ENCODE measurements at places on chromosomes 7 and 10. TPM values are rescaled to one million over a fixed set of nuclear protein-coding genes. Genes with fewer than 3 reads are reported as not detected.

Gene IMMP2L
- 15.9 TPM for total RNA-seq

Gene ZNF503
- total RNA-seq = 7.4 TPM

Gene IQUB
- total RNA-seq = 0.24 TPM

Gene NDUFB8
- total RNA-seq = 637 TPM

Gene PRRT4
- total RNA-seq = 1.9 TPM

Gene CNTNAP2
- total RNA-seq = 2.6 TPM

Gene ATP5F1C
- total RNA-seq = 789 TPM

Gene TRPV5
- not detected for total RNA-seq

Gene VGF
- total RNA-seq = not detected

Gene ZNF467
- 3.3 TPM for total RNA-seq

Gene COL17A1
- not detected for total RNA-seq

GRCh38 chr10:80485946-80486764, 32.0 kb downstream of the TSPAN14 start:
- no peak for DNase-seq

DNA sequence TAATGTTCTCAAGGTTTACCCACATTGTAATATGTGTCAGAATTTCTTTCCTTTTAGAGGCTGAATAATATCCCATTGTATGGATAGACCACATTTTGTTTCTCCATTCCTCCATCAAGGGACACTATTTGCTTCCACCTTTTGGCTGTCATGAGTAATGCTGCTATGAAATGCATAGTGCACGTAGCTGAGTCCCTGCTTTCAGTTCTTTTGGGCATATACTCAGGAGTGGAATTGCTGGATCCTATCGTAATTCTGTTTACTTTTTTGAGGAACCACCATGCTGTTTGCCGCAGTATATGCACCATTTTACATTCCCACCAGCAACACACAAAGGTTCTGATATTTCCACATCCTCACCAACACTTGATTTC, 60.0 kb downstream of the PRF1 start:
- DNase-seq = no peak

DNA sequence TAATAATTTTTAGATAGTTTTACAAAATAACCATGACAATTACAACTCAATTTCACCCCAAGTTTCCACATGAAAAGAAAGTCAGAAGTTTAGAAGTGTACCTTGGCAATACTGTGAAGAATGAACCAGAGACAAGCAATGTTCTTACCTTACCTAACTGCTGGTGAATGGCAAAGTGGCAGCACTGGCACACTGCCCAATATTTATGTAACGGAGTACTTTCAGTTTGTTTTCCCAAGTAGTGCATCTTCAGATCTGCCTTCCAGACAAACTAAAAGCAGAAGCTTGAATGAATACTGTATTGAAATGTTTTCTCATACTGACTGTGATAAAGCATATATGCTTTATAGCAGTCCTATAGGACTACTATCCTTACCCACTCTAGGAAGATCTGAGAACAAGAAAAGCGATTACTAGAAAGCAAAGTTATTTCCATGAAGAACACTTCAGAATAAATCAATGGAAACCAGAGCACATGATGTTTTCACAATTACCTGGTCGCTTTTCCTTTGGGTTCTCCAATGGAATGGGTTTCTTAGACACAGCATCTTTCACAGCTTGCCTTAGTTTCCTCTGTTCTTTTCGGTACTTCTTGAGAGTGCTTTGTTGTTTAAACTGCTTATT, 1.5 kb downstream of the NOC3L start:
- DNase-seq = no peak

GRCh38 chr10:121942749-121943416, 15.1 kb upstream of the ATE1 start:
- no peak for DNase-seq

GRCh38 chr7:1404898-1405548, 54.2 kb downstream of the MICALL2 start:
- DNase-seq = no peak

GRCh38 chr7:159023206-159023605, 121.5 kb downstream of the VIPR2 start:
- no peak for DNase-seq

DNA sequence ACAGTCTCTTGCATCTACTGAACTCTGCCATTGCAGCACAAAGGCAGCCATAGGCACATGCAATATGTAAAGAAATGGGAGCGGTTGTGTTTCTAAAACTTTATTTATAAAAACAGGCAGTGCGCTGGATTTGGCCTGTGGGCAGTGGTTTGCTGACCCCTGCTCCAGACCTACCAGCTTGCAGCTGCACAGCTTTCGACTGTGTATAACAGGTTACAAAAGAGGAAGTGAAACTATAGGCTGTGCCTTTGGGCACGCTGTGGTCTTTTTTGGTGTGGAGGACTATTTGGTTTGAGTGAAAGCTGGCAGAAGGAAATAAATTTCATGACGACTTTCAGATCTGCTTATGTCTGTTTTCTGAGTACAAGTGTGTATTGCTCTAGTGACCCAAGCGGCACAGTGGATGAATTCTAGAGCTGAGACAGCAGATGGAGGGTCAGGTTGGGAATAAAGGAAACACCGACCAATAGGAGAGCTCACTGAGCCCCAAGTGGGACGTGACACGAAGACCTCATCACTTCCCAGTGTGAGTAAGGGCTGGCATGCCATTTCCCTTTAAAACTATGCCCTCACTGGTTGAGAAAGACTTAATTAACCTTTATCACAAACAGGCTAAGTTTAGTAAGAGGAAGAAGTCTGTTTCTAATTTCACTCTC, 152.7 kb downstream of the ANK3 start:
- DNase-seq = peak; percentile 54

DNA sequence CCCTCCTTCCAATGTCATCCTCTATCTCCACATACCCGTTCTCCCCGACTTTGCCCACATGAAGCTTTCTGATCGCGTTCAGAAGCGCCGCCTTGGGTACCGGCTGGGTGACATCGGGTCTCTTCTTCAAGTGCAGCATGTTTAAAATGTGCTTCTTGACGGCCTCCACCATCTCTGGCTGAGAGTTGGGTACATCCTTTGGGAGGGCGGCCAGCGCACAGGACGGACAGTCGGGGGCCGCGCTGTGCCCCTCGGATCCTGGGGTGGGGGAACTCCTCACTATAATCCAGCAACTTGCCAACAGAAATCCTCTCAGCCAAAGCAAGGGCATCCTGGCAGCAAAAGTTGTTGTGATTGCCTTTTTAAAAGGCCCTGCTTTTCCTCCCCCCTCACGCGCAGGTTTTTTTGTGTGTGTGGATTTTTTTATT, 2.8 kb downstream of the INHBA start:
- DNase-seq = no peak

GRCh38 chr7:90473814-90474213, 4.4 kb downstream of the PTTG1IP2 start:
- no peak for DNase-seq

GRCh38 chr7:118005026-118005425, 131.8 kb upstream of the CTTNBP2 start:
- no peak for DNase-seq

DNA sequence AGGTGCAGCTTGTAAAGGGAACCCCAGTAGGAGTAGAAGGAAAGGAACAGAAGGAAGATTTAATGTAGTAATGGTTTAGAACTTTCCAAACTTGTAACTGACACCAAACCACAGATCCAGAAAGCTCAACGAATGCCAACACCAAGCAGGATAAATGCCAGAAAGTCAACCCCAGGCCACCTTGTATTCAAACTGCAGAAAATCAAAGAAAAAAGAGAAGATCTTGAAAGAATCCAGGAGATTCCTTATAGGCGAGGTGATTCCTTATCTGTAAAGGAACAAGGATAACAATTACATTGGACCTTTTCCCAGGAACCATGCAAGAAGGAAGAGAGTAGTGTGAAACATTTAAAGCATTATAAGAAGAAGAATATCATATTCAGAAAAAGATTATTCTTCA, 93.6 kb downstream of the NKX6-2 start:
- no peak for DNase-seq

DNA sequence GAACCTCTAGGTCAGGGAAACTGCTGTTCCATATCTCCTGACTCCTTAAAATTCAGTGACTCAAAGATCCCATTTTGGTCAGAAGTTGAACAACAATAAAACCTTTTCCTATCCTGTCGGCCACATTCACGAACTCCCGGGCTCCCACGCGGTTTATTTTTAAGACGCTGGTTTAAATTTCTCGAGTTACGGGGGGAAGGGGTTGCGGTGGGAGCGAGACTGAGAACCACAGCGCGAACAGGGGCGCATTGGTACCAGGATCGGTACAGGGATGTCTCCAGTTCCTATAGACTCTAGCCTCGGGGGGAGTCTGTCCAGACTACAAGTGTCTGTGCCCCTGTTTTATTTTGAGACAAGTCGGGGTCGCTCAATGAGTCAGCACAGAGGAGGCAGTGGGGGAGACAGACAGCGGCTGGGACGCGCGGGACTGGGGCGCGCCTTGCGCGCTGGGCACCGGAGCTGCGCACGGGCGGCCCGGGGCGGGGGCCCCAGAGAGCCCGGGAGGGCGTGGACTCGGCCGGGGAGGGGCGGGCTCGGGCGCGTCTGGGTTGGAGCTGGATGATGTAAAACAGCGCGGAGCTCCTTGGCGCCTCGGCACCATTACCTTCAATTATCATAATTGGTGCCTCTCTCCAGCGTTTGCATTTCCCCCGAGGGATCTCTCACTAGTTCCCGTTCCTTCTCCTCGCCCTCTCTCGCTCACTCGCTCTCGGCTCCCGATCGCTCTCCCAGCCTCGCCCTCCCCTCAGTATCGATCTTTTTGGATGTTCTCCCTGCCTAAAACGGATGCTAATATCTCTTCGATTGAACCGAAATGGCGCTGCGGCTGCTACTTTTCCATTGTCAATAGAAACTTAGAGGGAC, 8.7 kb upstream of the BAMBI start:
- peak; percentile 67 for DNase-seq

DNA sequence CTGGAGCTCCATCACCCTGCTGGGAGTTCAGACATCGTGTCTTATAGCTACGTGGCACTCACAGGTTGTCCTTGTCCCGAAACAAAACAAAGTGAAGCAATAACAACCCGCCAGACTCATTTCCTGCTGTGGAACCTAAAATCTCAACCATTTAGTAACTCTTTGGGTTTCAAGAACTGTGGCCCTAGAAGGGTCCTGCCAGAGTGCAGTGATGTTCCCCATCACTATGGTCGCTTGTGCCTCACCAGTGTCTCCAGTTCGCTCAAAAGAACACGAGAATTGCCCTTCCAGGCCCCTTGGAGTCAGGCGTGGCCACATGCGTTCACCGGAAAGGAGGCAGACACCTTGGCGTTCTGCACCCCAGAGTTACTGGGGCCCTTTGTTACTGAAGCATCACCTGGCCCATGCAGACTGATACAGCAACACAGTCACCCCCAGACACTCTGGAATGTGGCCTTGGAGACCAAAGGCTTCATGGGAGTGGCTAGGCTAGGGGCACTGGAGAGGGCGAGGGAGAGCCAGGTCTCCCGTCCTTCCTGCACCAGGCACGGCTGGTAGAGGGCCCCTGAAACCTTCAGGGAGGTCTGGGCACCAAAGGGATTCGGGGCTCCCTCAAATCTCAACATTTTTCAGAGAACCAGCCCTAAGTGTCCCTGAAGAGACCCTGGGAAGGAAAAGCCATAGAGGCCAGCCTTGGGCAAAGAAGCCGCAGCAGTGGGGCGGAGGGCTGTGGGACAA, 908 bp downstream of the CRYGN start:
- no peak for DNase-seq

DNA sequence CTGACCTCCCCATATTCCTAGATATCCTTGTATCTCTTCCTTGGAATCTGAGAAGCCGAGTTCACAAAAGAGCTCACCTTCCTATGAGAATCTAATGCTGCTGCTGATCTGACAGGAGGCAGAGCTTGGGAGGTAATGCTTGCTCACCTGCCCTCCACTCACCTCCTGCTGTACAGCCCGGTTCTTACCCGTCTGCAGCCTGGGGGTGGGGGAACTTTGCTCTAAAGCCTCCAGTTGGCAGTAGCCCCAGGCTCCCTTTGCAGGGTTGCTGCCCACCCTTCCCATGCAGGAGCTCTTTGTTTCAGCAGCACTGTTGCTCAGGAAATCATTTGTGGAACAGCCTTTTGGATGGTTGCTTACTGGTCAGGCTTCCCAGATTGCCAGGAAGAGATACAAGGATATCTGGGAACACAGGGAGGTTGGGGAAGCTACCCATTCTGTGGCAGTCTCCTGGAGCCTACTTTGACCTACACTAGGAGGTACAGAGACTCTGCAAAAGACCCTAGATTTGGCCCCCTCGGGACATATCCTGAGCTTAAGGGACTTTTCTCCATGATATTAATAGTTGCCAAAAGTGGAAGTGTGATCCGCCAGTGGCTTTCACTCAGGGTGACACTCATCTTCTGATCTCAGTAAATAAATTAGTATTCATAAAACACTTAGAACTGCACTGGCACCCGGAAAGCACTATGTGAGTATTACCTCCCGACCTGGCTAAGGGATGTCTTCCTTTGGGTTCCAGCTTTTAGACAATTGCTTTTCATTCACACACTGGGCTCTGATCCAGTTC, 363.7 kb upstream of the PODXL start:
- no peak for DNase-seq

GRCh38 chr7:105794741-105795729, 81.4 kb downstream of the ATXN7L1 start:
- no peak for DNase-seq

- no peak for DNase-seq
These were observed 441.4 kb upstream of the FOXK1 start for GRCh38 chr7:4240520-4241303.

DNA sequence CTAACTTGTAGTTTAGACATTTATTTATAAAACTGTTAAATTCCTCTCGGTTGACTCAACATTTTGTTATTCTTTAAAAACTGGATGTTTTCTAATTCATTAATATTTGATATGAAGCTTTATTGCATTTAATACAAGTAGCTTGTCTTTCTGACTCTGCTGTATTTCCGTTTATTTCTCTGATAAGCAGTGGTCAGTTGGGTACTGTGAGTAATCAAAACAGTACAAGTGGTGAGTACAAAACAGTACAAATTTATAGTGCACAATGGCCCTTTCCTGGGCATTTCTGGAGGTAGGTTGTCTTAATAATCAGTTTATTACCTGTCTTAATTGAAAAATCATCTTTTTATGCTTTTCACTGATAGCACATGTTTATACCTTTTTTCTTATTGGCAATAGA, 182.7 kb downstream of the CCSER2 start:
- no peak for DNase-seq

GRCh38 chr7:129147731-129148130, 3.2 kb downstream of the TSPAN33 start:
- no peak for DNase-seq

- DNase-seq = no peak
These were observed 36.9 kb downstream of the ADD3 start for GRCh38 chr10:110044681-110045080.

- DNase-seq = no peak
These were observed 59.5 kb downstream of the GRB10 start for GRCh38 chr7:50723173-50723572.

- DNase-seq = no peak
These were observed 23.1 kb downstream of the GBF1 start for GRCh38 chr10:102268375-102268888.

- peak; percentile 65 for DNase-seq
These were observed 44.7 kb downstream of the GRK5 start for GRCh38 chr10:119252051-119252465.

- no peak for DNase-seq
These were observed 24.0 kb upstream of the RBM33 start for GRCh38 chr7:155620497-155620896.

GRCh38 chr7:90520484-90520883, 51.0 kb downstream of the PTTG1IP2 start:
- DNase-seq = no peak

Data from heart left ventricle (tissue), 16 donors.